ENCODE measurements at places on chromosomes 5 and 9. TPM values are rescaled to one million over a fixed set of nuclear protein-coding genes. Genes with fewer than 3 reads are reported as not detected.

- H3K4me1 ChIP-seq = no peaks in the 10 kb centered on the region
- H3K4me3 ChIP-seq = no peak overlapping the region
- no peaks in the 10 kb centered on the region for H3K36me3 ChIP-seq
- H3K27ac ChIP-seq = no peak overlapping the region
- no peaks in the 10 kb centered on the region for H3K27me3 ChIP-seq
Measured at GRCh38 chr5:142074006-142074405, 34.6 kb upstream of the NDFIP1 start.

DNA sequence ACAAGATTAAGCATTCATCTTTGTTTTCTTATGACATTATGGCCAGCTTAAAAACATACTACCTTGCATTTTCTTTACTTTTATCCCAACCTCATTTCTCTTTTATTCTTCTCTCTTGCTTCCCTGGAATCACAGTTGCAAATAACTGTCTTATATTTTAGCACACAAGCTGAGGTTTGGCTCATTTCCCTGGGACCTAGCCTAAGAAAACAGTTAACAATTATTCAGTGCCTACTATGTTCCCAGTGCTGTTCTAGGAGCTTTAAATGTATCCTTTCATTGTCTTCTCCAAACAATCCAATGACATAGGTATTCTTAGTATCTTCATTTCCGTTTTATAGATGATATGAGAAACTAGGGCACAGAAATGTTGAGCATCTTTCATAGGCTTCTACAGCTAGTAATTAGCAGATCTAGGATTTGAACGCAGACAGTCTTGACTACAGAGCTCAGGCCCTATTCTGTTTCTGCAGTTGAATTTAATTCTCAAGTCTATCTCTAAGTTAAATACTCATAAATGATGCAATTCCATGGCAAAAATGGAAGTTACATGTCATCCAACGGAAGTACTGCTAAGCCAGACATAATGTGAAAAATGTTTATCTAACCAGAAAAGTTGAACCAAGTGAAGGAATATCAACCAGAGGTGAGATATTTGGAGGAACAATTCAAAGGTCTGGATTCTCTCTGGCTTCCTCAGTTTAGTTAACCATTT, 52.3 kb upstream of the MTAP start:
- no peak for DNase-seq
- H3K27me3 ChIP-seq = no peaks in the 10 kb centered on the region
- no peak overlapping the region for H3K4me3 ChIP-seq

DNA sequence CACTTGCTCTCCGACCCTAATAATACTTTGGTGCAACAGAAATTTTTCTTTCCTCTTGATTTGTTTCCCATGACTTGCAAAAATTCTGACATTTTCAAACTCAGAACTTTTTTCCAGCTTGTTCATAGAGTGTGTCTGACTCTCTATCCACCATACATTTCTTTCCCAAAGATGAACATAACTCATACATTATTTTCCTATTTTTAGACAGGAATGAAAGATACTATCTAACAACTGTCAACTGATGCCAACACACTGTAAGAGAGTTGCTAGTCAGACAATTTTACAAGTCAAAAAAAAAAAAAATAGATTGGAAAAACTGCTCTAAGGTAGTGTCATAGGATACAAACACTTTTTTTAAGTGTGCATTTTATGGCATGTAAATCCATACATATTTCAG, 1001.0 kb upstream of the WWC1 start:
- no peaks in the 10 kb centered on the region for H3K27me3 ChIP-seq
- no peaks in the 10 kb centered on the region for H3K36me3 ChIP-seq
- H3K4me1 ChIP-seq = no peaks in the 10 kb centered on the region
- DNase-seq = no peak

DNA sequence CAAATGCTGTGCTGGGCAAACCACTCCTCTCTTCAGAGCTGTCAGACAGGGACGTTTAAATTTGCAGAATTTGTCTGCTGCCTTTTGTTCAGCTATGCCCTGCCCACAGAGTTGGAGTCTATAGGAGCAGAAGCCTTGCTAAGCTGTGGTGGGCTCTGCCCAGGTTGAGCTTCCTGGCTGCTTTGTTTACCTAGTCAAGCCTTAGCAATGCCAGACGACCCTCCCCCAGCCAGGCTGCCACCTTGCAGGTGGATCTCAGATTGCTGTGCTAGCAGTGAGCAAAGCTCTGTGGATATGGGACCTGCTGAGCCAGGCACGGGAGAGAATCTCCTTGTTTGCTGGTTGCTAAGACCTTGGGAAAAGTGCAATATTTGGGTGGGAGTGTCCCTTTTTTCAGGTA, 314.9 kb downstream of the NNT start:
- H3K36me3 ChIP-seq = no peaks in the 10 kb centered on the region
- H3K4me1 ChIP-seq = no peaks in the 10 kb centered on the region
- H3K27ac ChIP-seq = no peak overlapping the region
- H3K27me3 ChIP-seq = no peaks in the 10 kb centered on the region
- DNase-seq = no peak

DNA sequence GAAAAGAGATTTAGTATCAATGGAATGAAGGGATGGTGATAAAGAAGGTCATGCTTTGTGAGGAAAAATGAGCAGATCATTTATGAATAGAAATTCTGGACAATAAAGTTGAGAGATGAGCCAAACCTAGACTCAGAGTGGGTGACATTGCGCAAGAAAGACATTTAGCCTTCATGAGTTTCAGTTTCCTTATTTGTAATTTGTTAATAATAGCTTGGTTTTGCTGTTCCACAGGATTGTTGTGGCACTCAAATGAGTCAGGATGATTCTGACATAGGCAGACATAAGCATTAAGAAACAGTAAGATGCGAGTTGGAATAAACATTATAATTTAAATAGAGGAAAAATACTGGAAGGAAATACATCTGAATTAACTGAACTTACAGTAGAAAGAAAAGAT, 34.8 kb downstream of the ITGA2 start:
- H3K36me3 ChIP-seq = no peaks in the 10 kb centered on the region
- H3K27ac ChIP-seq = no peak overlapping the region
- DNase-seq = no peak
- H3K27me3 ChIP-seq = no peaks in the 10 kb centered on the region
- no peak overlapping the region for H3K4me3 ChIP-seq

GRCh38 chr9:106526716-106527204, 336.2 kb upstream of the ZNF462 start:
- H3K4me3 ChIP-seq = no peak overlapping the region
- no peaks in the 10 kb centered on the region for H3K4me1 ChIP-seq
- DNase-seq = no peak
- no peaks in the 10 kb centered on the region for H3K27me3 ChIP-seq

DNA sequence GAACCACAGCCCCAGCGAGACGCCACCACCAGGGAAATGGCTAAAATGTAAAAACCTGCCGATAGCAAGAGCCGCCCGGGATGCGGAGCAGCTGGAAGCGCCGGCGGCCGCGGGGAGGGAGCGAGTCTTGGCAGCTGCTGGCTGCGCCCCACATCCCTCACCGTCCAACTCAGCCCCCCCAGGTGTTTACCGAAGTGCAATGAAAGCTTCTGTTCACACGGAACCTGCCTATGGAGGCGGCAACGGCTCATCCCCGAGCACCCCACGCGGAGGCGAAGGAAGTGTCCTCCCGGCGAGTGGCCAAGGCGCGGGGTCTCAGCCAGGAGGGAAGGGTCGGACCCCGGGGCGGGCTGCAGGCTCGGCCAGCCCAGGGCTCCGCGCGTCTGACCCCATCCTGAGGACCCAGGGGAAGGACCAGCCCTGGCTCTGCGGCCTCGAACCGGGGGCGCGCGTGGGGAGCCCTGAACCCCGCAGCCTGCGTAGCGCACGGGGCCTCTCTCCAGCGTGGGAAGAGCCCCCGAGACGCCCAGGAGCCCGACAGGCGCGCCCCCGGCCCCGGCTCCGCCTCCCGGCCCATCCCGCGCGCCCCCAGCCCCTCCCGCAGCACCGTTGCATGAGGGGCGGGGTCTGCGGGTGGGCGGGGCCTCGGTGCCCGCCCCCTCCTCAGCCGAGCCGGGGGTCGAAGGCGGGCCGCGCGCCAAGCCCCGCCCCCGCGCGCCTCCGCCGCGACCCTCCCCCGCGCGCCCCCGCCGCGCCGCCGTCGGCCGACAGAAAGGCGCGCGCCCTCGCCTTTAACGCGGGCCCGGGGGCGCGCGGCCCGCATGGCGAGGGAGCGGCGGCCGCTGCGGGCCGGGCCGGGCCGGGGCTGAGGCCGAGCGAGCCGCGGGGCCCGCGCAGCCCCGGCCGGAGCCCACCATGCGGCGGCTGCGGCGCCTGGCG, at the start of gene DIPK1B:
DIPK1B (plus strand) TSS at position 822 of the 939 bp plus-strand sequence; CDS start at position 916, 94 bp downstream.
- H3K4me3 ChIP-seq = peak within 1 kb of the TSS; percentile 74
- H3K36me3 ChIP-seq = no peaks in the 10 kb centered on the region
- no peaks in the 10 kb centered on the region for H3K27me3 ChIP-seq

- H3K4me1 ChIP-seq = no peaks in the 10 kb centered on the region
- DNase-seq = no peak
- no peak overlapping the region for H3K4me3 ChIP-seq
- no peaks in the 10 kb centered on the region for H3K27me3 ChIP-seq
- no peak overlapping the region for H3K27ac ChIP-seq
Measured at GRCh38 chr5:101796427-101796826, 499.7 kb downstream of the SLCO4C1 start.

- H3K27me3 ChIP-seq = no peaks in the 10 kb centered on the region
- peaks cover 17% of the 10 kb centered on the region for H3K4me1 ChIP-seq
- H3K27ac ChIP-seq = peak overlapping the region; percentile 27
- peaks cover 5% of the 10 kb centered on the region for H3K36me3 ChIP-seq
Measured at GRCh38 chr5:32598260-32598937, 13.0 kb downstream of the SUB1 start.

GRCh38 chr5:17087035-17087434, 130.4 kb upstream of the BASP1 start:
- H3K4me1 ChIP-seq = no peaks in the 10 kb centered on the region
- H3K36me3 ChIP-seq = no peaks in the 10 kb centered on the region
- H3K27me3 ChIP-seq = no peaks in the 10 kb centered on the region
- H3K4me3 ChIP-seq = no peak overlapping the region
- DNase-seq = no peak

DNA sequence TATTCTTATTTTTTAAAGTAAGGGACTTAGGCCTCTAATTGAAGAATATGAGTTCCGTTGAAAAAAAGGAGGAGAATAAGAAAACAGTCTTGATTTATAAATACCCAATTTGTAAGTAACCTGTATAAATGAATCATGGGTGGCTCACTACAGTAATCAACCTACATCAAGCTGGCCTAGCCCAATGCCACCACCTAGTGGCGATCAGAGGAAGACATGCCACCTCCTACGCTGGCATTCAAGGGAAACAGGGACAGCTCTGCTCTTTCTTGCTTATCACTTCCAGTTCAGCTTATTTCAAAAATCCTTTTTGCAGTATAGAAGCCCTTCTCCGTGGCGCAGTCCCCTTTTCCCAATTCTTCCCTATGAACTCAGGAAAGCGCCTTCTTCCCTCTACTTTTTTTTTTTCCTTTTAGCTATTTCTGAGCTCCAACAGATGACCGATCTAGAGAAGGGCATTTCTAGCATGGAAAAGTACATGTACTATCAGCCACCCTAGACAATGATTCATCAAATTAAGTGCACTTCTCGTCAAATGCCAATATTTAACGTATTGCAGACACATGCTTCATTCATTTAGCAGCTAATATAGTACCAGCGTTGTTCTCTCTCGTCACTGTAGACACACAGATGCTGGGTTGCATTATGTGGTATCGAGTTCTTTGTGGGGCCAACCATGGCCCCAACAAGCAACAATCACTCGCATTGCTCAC, 28.3 kb downstream of the PTPN3 start:
- H3K27ac ChIP-seq = no peak overlapping the region

The SHROOM1 gene
- total RNA-seq = 1.1 TPM

The SOHLH1 gene
- total RNA-seq = not detected

The OBP2B gene
- total RNA-seq = not detected

The SPINK13 gene
- not detected for total RNA-seq

The PDCD1LG2 gene
- total RNA-seq = 0.14 TPM

The CMYA5 gene
- 0.41 TPM for total RNA-seq

Data from T-cell (primary cell).